ENCODE measurements at places on chromosomes 1 and 21.

- DNase-seq, result no peak
Observed at GRCh38 chr1:109266965-109267364, 16.0 kb downstream of the PSRC1 start.

DNA sequence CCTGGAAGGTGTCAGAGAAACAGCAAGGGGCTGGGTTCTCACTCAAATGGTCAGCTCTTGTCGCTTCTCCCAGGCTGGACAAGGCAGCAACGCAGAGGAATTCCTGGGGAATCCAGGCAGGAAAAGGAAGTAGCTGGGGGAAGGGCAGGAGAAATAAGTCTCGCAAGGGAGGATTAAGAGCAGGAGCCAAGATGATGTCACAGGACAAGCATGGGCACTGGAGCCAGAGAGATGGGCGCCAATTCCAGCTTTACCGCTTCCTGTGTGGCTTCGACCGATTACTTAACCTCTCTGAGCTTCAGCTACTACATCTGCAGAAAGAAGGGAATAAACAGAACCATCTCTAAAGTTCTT lies 70.5 kb downstream of the SSBP3 start:
- peak; percentile 84 for DNase-seq

DNA sequence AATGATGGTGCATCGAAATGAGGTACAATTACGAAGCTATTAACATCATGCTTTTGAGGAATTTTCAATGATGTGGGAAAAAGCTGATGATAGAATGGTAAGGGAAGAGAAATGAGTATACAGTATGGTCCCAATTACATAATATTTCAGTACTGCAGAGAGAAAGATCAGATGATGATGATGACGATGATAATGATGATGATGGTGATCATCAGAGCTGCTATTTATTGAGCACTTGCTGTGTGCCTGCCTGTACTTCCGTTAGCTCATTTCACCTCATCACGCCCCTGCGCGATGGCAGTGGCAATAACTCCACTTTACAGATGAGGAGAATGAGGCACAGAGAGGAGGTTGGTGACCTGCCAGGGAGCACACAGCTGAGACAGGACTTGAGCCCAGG lies 620.8 kb downstream of the MATN1 start:
- no peak for DNase-seq

GRCh38 chr1:246592695-246593094 lies 26.4 kb downstream of the CNST start:
- no peak for DNase-seq

- no peak for DNase-seq
Observed at GRCh38 chr1:14363036-14363590, 235.4 kb upstream of the KAZN start.

DNA sequence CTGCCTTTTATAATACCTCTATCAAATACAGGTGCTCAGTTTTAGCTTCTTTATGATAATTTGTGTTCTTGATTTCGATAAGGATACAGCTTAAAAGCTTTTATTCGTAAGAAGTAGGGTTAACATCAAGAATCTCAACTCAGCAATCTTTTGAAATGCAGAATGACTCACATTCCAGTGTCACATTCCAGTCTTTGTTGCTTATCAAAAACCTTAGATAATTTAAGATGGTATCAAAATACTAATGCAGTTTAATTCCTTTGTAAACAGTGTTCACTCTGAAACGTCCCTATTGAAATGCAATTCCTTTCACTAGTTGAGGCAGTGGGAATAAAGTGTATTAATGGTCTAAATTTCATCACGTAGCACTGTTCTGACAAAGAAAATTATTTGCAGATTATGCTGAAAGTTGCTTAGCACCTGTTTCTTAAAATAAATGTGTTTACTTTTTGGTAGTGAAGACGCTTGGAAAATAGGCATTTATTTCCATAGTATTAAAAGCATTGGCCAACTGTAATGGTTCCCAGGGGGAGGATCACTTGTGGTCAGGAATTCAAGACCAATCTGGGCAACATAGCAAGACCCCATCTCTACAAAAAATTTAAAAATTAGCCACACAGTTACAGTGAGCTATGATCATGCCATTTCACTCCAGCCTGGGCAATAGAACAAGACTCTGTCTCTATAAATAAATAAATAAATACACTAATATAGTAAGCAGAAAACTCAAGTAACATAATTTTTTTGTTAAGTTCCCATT lies 10.1 kb upstream of the CNN3 start:
- DNase-seq, result no peak

DNA sequence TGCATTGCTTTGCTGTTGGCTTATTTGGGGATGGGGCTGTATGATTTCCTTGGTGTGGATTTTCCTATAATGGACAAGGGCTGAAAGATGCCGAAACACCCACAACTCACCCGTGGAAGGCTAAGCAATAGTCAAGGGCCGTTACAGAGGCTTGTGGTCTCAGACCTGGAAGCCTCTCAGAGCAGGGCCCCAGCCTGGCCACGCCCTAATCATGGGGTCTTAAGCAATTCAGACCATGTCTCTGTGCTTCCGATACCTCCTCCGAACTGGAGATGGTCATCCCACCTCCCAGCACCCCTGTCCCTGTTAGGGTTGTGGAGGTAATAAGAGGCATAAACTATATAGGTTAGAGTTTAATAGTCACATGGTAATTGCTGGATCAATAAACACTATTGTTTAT lies 3.4 kb downstream of the ABCG1 start:
- no peak for DNase-seq

DNA sequence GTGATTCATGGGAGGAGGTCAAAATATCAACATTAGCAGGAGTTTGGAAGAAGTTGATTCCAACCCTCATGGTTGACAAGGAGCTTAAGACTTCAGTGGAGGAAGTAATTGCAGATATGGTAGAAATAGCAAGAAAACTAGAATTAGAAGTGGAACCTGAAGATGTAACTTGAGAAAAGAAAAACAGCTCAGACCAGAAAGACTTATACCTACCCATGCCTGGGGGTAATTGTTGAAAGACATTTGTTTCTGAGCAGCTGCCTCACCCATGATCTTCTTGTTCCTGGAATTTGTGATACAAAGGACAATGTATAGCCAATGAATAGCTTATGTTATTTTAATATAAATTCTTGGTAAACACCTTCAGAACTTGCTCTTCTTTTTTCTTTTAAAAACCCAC lies 128.6 kb downstream of the LRIG2 start:
- DNase-seq, result no peak

GRCh38 chr1:2840036-2840809 lies 38.7 kb upstream of the TTC34 start:
- no peak for DNase-seq

DNA sequence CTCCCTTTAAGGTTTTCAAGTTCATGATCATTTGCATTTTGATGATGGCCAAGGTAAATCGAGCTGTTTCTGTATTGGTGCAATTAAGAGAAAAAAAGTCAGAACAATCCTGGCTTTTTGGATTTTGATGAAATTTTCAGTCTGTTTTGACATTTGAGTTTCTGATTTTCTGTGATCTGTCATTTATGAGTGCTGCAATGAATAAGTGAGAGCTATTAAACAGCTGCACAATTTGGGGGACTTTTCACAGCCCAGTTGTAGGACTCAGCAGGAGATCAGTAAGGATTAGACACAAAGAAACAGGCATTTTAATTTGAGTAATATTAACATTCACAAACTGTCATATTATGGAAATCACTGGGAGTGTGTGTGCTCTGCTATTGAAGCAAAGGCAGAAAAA lies 452.9 kb upstream of the CXADR start:
- no peak for DNase-seq

DNA sequence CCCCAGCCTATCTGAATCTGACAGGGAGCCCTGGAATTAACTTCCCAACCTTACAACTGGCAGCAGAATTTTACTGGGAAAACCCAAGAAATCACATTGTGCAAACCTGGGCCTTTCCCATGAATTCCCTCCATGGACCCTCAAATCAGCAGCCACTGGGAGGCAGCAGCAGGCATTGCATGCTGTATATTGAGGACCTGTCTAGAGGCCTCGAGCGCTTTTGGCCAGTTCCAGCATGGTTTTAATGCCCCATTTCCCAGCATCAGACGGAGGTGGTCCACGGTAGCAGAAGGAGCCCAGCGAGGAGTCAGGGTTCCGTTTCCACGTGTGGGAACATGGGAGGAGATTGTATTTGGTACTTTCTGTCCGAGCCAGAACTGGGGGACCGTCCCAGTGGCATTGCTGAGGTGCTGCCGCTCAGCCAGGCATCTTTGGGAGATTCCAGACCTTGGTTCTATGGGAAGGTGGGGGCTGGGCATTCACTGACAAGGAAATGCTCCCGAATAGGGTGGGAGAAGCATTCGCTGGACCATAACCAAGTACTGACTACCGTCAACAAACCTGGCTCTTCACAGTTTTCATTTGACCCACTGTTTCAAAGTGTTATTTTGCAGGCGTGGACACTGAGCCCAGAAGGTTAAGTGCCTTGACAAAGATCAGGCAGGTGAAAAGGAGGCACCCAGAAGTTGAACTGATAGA lies 15.9 kb downstream of the BMP8A start:
- no peak for DNase-seq

DNA sequence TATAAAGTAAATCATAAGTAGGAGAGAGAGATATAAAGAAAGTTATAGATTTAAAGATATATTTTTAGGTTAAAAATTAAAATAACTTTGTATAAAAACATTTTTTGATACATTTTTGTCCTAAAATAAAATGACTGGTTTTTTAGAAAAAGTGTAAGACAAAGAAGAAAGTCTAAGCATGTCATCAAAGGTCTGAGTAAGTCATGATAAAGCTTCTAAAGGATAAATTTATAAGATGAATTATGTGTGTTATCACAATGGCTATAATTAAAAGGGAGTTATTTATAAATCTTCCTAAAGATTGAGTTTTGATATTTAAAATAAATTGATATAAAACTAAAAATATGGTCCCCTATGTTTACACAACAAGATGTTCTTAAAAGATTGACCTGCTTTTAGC lies 370.9 kb downstream of the PTPRU start:
- DNase-seq, result no peak

GRCh38 chr1:9539829-9540550 lies 725 bp downstream of the SLC25A33 start:
- DNase-seq, result peak; percentile 58

- DNase-seq, result no peak
Observed at GRCh38 chr1:164748253-164748899, 189.4 kb downstream of the PBX1 start.

DNA sequence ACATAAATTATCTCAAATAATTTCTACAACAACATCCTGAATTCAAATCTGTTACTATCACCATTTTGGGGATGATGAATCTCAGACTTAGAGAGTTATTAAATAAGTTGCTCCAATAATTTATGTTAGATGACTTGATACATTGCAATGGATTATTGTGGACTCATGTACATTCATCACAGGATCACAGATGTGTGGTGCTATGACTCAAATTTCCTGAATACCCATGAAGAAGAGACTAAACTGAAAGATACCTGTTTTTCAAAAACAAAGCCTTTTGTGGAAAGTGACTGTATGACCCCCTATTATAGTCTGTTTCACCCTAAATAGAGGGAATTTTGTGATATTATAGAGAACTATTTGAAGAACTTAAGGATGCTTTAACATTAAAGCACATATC lies 315.0 kb downstream of the PLA2G4A start:
- no peak for DNase-seq

DNA sequence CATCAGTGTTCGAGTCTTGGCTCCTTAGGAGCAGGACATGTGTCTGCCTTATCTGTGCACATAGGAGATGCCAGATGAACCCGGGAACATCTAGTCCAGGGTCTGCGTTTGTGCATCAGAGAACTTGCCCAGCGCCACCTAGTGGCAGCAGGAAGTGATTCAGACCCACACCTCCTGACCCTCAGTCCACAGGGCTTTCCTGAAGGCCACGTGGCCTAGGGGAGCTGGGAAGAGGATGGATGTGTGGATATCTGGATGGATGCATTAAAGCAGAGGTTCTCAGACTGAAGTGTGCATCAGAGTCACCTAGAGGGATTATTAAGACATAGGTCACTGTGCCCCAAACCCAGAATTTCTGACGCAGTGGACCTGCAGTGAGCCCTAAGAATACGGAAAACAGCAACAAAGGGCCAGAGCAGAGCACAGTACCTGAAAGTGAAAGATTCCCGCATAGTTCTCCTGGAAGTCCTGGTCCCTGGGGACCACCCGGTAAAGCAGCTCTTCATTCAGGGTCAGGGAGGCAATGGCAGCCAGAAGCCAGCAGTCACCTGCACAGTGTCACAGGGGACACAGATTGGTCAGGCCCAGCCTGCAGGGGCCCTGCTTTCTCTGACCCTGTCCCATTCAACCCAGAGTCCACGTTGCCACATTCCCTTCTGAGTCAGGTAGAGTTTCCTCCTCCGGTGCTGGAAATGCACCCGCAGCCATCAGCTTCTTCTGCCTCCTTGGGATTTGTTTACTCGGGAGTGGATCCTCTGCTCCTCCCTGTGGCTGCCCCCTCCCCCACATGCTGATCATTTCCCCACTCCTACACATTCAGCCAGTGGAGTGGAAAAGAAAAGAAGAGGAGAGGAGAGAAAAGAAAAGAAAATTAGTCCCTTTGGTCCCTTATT lies 37.0 kb downstream of the CAPN8 start:
- DNase-seq, result peak; percentile 69

- DNase-seq, result no peak
Observed at GRCh38 chr1:223052931-223053330, 90.1 kb downstream of the TLR5 start.

- no peak for DNase-seq
Observed at GRCh38 chr1:180646547-180646946, 14.7 kb downstream of the XPR1 start.

DNA sequence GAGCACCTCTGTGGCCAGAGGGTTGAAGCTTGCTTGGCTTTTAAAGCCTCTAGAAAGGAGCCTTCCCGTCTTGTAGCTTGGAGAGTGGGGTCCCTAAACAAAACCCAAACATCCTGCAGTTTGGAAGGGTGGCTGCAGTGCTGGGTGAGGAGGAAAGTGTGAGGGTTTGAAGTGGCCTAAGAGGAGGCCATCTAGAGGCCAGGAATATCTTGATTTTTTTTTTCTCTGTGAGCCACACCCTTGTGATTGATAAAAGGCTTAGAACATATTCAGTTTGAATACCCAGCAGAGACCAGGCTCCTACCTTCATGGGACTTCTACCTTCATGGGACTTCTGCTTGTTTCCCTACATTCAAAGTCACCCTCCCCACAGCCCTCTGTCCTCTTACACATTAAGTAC lies 37.3 kb upstream of the PIGV start:
- DNase-seq, result no peak

GRCh38 chr1:150320667-150320978 lies 710 bp upstream of the PRPF3 start:
- no peak for DNase-seq

- DNase-seq, result peak; percentile 60
Observed at GRCh38 chr21:43012596-43012995, 38.2 kb downstream of the PKNOX1 start.

GRCh38 chr1:28509705-28510272 lies 3.9 kb downstream of the RCC1 start:
- no peak for DNase-seq
